SK-N-MC (cell line): ENCODE measurements at places on chromosomes 7 and 10.

- DNase-seq: no peak
Measured at GRCh38 chr7:66682350-66683093, 53.8 kb downstream of the KCTD7 start.

DNA sequence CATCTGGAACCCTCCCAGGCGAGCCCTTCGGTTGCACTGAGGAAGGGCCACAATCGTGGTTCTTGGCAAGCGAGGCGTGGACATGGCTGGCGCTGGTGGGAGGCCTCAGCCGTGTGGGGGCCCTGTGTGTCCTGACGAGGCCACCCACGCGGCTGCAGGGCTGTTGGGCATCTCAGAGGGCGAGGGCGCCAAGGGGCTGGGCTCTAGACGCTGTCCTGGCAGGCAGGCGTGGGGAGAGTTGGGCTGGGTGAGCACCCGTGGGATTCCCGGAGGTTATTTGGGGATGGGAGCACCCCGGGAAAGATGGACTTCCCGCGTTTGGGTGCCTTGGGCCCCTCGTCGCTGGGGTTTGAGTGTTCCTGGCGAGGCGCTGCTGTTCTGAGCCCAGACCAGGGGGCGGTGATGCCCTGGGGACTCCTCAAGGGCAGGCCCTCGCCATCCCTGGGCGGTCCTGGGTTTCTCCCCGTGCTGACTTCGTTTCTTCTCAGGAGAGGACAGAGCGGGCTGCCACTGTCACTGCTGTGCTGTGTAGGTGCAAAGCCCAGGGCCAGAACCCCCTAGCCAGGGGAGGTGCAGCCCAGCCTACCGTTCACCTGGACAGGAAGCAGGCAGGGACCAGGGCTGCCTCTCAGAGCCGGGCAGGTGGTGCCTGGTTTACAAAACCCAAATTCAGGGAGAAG, 87.2 kb downstream of the DNAJB6 start:
- no peak for DNase-seq

DNA sequence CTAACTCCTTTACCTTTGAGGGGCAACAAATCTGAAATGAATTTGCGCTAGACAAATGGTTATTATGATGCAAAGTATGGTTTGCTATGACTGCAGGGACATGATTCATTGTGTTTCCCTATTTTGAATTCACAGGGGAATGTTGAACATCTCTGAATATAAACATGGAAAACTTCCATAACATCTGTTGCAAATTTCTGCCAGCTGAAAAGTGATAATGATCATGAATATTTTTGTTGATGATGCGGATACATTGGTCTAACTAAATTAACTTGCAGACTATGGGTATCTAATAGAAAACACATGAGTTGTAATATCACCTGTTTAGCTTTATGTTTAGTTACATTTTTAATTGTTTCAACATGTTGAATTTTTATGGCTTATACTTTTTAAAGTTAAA, 1325.5 kb downstream of the REEP3 start:
- no peak for DNase-seq

DNA sequence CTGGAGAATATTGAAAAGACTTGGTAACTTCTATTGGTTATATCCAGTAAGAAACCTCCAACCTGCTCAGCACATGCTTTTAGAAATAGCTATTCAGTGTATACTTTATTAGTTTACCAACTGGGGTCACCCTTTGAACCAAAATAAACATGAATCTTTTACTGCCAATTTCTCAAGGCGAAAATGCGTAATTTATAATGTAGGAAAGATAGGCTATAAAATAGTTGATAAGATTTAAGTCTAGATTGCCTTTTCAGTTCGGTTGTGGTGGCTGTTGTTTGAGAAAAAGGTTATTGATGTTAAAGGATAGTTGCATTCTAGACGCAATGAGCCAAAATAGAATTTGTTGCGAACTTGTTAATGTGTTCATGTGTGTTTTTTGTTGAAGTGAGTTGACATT, 82.6 kb upstream of the OIT3 start:
- DNase-seq: no peak

DNA sequence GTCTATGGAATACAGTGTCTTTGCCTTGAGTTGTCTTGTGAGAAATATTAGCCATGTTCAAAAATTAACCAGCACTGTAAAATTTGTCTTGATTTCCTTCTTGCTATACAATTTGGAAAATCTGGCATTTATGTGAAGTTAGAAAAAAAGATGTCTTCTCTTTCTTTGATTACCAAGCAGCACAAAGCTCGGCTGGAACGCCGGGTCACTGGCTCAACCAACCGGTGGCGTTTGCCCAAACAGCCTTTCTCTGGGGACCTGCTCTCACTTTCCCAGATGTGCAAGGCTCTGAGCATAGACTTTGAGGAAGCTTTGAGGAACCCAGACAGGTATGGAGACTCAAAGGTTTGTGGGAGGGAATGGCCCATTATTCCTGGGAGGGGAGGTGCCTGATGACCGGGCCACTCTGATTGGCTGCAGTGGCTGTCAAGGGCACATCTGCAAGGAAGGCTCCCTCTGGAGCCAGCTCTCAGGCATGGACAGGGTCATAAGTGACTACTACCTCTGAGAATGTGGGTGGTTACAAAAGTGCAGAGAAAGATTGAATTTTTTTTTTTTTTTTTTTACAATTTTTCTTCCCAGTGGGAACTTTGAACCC, 5.6 kb downstream of the BTBD16 start:
- no peak for DNase-seq

DNA sequence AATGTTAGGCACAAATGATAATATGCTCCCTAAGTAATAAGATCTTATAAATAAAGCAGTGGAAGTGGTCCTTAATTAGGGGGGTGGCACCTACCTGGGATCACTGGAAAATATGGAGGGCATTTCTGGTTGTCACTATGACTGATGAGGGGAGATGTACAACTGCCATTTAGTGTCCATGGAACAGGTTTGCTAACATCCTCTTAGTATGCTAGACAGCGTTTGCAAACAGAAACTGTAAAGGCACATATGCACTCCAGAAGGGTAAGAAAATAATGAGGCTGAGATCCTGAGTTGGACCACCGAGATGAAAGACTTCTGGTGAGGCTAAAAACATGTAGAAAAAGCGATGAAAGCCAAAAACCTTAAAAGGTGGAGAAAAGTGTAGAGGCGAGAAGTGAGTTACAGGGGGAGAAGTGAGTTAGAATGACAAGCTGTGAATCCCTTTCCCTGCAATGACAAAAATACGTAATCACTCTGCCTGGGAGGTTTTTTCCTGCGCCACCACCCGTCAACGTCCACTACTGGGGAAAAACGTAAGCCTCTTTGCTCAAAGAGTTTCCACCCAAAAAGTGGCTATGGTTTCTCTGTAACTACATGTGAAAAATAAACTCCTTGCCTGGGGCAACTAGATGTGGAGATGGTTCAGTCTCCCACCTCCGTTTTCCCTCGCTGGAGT, 767 bp downstream of the KRIT1 start:
- no peak for DNase-seq

DNA sequence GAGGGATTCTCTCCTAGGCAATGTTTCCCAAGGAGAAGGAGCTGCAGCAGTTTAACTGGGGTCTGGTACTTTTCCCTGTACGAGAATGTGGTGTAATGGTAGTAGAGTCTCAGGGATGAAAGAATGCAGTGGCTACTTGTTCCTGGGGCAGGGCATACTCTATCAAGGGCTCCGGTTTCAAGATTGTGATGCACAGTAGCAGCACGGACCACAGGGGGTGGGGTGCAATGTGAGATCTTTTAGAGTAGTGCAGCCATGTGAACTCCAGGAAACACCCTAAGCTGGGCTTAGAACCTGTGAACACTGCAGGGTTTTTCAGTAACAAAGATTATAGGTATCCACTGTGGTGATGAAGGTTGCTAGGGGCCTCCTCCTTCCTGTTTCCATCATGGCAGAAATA, 903.9 kb downstream of the NRG3 start:
- DNase-seq: no peak
